ENCODE measurements at places on chromosomes 11 and 22.

- DNase-seq, result no peak
These were observed 11.4 kb downstream of the UCP2 start for GRCh38 chr11:73971175-73971719.

GRCh38 chr11:17354601-17354991 lies 3.0 kb downstream of the NCR3LG1 start:
- no peak for DNase-seq

DNA sequence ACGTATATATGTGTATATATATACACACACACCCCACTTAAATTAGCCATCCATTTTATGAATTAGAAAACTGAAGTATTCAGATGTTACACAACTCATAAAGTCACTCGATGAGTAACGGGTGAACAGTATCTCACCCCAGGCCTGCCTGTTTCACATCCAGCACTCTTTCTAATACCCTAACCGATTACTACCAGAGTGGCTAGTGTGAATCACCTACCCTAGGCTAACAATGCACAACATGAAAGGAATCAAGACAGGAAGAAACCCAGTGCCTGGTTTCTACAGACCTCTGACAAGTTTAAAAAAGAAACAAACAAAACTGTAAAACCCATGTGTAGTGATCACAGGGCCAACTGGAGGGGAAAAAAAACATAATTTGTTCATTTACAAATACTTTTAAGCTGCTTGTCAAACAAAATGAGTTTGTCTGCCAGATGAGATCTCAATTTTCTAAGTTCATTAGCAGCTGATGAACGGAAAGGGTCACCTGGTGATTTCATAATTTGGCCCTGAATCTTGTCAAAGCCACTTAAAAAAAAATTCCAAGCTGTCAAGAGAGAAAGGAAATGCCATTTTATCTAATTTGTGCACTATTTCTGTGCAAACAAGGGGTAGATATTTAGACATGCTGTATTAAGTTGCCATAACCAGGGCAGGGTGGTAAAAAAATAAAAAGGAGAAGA lies 134.8 kb downstream of the LARGE1 start:
- no peak for DNase-seq

- no peak for DNase-seq
These were observed 466.5 kb downstream of the FAM181B start for GRCh38 chr11:82267186-82267585.

- DNase-seq, result no peak
These were observed 727.1 kb downstream of the METTL15 start for GRCh38 chr11:28835317-28835716.

GRCh38 chr11:2461956-2462542 lies 17.2 kb downstream of the KCNQ1 start:
- no peak for DNase-seq

DNA sequence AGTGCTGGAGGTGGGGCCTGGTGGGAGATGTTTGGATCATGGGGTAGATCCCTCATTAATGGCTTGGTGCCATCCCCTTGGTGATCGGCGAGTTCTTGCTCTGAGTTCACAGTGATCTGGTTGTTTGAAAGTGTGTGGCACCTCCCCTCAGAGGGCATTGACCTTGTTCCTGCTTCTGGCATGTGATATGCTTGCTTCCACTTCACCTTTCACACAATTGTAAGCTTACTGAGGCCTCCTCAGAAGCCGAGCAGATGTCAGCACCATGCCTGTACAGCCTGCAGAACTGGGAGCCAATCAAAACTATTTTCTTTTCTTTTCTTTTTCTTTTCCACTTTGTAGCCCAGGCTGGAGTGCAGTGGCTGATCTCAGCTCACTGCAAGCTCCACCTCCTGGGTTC lies 11.0 kb upstream of the CATSPER1 start:
- no peak for DNase-seq

- no peak for DNase-seq
These were observed 1527.9 kb downstream of the BRD1 start for GRCh38 chr22:48299801-48300200.

DNA sequence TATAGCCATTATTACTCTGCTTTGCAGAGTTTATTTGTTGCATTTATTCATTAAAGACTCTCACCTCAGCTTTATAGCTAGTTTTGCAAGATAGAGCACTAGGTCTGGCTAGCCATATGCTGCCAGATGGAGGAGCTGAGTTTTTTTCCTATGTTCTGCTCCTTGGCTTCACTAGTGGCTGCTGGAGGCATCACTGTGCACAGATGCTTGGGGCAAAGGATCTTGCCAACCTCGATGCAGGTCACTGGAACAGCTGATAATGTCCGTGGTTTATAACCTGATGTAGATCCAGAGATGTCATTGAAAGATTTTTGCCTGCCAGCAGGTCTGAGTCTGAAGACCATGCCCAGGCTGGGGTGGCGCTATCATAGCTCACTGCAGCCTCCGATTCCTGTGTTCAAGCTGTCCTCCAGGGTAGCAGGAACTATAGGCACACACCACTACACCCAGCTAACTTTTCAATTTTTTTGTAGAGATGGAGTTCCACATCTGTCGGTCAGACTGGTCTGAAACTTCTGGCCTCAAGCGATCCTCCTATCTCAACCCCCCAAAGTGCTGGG lies 63.2 kb downstream of the PACS1 start:
- no peak for DNase-seq

GRCh38 chr22:38900677-38901076 lies 28.7 kb upstream of the CBX6 start:
- no peak for DNase-seq

DNA sequence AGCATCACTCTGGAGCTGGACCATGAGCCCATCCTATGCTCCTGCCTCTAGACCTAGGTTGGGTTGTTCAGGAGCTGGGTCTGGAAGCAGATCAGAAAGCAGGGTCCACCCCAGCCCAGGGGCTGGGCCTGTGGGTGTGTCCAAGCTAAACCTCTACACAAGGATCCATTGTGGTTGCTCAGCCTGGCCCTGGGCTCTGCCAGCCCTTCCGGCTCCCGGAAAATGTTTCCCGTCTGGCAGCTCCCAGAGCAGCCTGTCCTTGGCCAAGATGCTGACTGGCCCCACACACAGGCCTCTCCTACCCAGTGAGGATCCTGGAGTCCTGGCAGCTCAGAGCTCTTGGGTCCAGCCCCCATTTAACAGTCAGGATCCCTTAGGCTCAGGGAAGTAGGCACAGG lies 35.3 kb upstream of the FCHSD2 start:
- no peak for DNase-seq

DNA sequence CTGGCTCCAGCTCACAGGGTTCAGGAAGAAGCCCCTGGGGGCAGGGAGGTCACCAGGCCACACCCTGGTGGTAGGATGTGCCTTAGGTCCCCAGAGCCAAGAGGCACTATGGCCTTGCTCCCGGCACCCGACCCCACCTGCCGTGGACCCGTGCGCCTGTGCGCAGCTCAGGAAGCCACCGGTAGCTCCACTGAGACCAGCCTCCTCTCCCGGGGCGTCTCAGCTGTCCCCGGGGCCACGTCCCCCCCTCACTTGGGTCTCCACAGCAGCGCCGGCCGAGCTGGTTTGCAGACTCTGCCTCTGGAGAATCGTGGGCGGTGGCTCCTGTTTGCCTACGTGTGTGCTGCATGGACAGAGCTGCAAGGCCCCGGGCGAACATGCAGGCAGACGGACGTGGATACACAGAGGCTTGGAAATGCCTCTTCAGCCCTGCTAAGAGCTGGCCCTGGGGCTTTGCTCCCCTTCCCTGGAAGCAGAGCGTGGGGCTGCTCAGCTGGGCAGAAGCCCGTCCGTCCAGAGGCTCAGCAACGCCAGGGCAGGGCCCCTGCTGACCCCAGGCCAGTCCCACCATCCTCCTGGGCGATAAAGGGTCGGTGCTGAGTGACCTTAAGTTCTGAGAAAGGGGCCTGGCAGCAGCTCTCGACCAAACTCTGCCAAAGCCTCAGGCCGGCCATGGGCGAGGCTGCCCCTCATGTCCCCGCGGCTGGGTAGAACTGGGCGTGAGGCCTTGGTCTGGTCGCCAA lies 15.3 kb upstream of the MUC5B start:
- no peak for DNase-seq

DNA sequence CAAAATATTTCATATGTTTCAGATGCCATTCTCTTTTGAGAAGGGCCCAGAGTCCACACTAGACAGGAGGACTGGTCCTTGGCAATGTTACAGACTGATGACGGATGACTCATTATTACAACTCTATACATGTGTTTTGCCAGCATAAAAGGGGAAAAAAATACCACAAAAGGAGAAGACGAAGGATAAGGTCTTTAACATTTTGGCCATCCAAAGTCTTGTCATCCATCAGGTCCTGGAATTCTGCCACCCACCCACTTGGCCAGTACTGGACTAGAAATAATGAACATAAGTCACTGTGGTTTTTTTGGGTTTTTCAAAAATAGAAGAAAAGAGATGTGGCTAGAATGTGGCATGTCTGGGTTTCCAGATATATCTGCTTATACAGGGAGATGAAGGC lies 57.7 kb upstream of the BDNF start:
- DNase-seq, result no peak

GRCh38 chr11:112616327-112617097 lies 344.7 kb upstream of the NCAM1 start:
- DNase-seq, result no peak

DNA sequence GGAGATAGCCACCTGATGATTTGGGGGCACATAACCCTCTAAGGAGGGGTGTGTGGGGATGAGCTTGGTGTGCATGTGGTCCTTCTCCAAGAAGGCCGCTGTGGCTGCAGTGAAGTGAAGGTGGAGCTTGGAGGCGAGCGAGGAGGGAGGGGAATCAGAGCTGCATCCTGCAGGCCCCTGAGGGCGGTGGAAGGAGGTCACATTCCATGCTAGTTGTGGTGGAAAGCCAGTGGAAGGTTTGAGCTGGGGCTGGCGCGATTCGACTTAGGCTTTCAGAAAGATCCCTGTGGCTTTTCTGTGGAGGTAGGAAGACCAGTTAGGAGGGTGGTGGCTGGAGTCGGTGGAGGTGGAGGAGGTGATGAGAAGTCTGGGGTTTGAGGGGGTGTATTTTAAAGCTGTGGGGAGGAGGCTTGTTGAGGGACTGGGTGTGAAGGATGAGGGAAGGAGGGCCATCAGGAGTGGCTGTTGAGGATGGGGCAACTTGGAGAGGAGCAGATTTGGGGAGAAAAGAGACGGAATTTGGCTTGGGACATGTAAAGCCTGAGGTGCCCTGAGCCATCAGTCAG lies 62.0 kb downstream of the TBC1D22A start:
- DNase-seq, result no peak

GRCh38 chr11:120908461-120909181 lies 115.3 kb upstream of the TBCEL start:
- DNase-seq, result peak; percentile 13

DNA sequence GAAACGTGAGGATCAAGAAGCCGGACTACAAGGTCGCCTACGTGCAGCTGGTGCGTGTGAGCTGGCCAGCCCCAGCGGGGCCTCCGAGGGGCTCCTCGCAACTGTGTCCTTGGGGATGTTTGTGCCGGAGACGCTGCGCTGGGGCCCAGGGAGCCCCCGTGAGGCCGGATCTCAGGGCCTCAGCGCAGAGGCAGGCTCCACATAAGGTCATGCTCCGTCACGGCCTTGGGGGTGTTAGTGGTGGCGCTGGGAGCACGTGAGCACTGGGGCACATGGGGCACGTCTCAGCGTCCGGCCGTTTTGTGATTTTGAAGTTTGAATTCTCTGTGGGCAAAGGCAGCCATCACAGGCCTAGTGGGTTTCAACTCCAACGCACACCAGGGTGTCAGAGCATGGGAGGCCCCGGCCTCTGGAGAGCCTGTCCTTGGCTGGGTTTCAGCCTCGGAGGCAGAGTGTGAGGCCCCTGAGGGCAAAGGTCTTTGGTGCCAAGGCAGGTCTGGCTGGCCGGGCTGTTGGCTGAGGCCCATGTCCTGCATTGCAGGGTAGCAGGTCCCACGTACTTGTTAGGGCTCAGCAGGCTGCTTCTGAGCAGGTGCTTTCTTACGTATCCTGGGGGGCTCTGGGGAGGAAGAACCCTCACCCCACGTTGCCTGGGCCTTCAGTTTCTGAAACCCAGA lies 5.8 kb downstream of the MRPL23 start:
- DNase-seq, result no peak

GRCh38 chr11:126337126-126337473 lies 18.4 kb upstream of the ST3GAL4 start:
- DNase-seq, result no peak
